ENCODE measurements at places on chromosomes 5 and 9.

DNA sequence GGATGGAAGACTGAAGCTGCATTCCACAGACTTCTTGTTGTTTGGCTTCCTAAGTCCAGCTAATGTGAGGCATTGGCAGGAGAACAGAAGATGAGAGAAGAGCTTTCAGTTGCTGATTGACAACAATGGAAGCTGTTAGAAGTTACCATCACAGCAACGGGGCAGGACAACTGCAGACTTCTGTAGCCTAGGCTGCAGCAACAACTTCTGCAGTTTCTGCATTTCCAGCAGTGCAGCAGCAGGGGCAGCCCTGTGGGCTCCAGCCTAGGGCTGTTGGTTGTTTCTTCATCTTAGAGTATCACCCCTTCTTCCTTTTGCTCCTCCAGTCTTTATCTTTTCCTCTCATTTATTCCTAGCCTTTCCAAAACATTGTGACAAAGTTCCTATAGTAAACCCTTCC lies 528.8 kb upstream of the PTGER4 start:
- peak; percentile 11 for DNase-seq

DNA sequence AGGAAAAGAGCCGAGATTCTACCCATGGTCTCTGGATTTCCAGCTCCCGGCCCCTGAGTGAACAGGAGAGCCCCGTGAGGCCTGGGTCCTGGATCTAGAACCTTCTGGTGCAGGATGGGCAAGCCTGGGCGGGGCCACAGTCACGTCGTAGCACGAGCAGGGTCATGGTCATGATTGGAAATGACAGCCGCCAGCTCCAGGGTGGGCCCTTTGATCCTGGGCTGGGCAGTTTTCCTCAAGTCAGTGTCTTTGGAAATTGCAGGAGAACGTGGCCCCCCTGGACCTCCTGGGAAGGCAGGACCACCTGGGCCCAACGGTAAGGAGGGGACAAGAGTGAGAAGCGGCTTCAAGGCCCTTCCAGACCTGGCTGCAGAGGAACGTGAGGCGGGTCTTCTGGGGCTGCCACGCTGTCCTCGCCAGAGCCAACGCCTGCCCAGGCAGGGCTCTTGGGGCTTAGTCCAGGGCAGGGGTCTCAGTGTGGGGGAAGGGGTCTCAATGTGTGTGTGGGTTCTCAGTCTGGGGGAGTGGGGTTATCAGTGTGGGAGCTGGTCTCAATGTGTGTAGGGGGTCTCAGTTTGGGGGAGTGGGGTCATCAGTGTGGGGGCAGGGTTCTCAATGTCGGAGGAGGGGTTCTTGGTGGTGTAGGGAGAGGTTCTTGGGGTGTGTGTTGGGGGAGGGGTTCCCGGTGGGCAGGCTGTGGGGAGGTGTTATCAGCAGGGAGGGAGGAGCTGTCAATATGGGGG lies 2.6 kb downstream of the FCN2 start:
- DNase-seq: no peak

- no peak for DNase-seq
These were observed 439.5 kb downstream of the ACTL7B start for GRCh38 chr9:108416324-108416723.

GRCh38 chr5:75716715-75717081 lies 539 bp downstream of the POC5 start:
- DNase-seq: no peak

DNA sequence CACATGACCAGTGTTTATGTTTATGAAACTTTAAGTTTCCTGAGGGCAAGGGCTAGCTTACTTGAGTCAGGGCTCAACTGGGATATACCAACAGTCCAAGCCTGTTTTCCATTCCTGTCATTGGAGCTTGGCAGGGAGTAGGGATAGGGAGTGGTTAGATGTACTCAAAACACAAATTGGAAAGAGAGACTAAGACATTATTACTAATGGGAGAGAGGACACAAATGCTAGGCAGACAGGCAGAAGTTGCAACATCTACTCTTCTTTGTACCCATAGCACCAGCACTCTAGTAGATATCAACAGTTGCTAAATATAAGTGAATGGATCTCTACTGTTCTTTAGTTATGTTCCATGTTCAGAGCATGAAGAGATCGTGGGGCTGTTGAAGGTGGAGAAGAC lies 62.8 kb downstream of the NPR3 start:
- no peak for DNase-seq

GRCh38 chr5:65969539-65970393 lies 43.4 kb downstream of the ERBIN start:
- no peak for DNase-seq

- DNase-seq: no peak
These were observed 457.5 kb downstream of the KIF4B start for GRCh38 chr5:155471027-155471426.

GRCh38 chr5:61319388-61320146 lies 12.5 kb upstream of the ZSWIM6 start:
- DNase-seq: peak; percentile 65

DNA sequence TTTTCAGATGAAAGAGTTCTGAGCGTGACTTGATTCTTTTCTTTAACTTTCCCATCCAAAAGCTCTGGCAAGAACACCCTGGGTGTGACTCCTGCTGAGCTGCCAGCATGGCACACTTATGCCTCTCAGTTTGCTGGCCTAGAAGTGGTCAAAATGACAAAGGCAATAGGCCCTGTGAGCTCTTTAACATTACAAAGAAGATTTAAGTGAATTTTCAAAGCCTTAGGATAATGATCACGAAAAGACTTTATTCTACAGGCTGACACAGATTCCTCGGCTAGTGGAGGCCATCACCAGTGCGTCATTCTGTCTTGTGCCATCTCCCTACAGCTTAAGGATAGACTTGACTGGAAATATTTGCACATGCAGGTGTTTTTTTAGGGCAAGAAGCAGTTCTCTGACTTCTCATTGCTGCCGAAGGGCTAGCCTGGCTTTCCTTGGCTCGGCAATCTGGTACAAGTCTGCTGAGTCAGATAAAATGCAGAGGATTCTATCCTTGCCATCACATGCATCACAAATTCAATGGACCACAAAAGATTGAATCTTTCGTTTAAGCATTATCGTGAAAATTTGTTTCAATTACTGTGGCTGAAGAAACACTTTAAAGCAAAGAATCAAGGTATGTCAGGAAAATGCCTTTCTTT lies 311.5 kb downstream of the COX7C start:
- no peak for DNase-seq

Measured in pons (tissue), 1 donor.